ENCODE measurements at places on chromosomes 7 and 10.

DNA sequence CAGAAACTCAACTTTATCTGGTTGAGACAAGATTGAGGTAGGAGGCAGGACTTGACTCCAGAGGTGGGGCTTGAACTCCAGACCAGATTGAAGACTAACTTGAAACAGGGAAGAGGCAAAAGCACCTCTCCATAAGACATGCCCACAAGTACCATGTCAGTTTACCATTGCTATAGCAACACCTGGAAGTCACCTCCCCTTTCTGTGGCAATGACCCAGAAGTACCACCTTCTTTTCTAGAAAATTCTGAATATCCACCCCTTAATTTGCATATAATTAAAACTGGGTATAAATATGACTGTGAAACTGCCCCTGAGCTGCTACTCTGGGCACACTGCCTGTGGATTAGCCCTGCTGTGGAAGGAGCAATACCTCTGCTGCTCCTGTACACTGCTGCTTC, 4.9 kb upstream of the TOMM7 start:
- DNase-seq: no peak

GRCh38 chr7:36626111-36626510, 98.2 kb downstream of the AOAH start:
- DNase-seq: no peak

GRCh38 chr7:94104301-94104700, 100.1 kb upstream of the BET1 start:
- no peak for DNase-seq

GRCh38 chr10:99834410-99834809, 52.0 kb downstream of the ABCC2 start:
- peak; percentile 84 for DNase-seq
